Esophagus mucosa (tissue), 1 donor: ENCODE measurements at places on chromosomes 13 and 19. TPM values are rescaled to one million over a fixed set of nuclear protein-coding genes. Genes with fewer than 3 reads are reported as not detected.
A peak's percentile ranks its signal among the peaks of the same experiment; 100 is the strongest.

GRCh38 chr19:15869109-15869555 is 28.7 kb downstream of the CYP4F2 start:
- peak; percentile 95 for ATAC-seq

DNA sequence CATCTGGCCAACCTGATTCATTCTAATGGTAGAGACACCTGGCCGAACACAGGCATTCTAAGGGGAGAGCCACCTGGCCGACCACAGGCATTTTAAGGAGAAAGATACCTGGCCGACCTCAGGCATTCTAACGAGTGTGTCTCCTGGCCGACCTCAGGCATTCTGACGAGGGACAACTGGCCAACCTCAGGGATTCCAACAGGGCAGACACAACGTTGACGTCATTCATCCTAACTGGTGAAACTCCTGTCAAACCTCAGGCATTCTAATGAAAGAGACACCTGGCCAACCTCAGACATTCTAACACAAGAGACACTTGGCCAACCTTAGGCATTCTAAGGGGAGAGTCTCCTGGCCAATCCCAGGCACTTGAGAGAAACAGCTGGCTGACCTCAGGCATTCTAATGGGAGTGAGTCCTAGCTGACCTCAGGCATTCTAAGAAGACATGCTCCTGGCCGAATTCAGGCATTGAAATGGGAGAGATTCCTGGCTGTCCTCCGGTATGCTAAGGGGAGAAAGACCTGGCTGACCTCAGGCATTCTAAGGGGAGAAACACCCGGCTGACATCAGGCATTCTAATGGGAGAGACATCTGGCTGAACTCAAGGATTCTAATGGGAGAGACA is 1352.5 kb downstream of the UQCRFS1 start:
- no peak for ATAC-seq

GRCh38 chr13:26221399-26221720 is 754 bp downstream of the RNF6 start:
- ATAC-seq = peak; percentile 60

DNA sequence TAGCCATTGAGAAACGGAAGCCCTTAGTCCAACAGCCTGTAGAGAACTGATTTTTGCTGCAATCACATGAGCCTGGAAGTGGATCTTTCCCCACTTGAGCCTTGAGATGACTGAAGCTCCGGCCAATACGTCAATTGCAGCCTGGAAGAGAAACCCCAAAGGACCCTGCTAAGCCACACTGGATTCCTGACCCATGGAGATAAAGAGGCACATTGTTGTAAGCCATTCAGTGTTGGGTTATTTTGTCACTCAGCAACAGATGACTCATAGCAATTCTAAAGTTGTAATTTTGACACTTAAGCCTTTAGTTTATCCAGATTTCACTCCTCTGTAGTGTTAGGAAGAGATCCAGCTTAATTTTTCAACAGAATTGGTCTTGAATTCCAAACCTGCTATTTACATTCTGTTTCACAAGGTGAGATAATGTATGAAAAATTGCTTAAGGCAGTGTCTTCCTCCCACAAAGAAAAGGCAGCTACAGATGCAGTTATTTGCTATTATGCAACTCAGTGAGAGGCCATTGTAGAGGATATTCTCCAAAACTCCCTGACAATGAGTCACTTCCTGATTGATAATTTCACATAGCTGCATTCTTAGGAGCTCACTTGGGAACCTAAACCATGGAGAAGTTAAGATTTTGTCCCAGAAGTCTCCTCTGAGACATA is 59.4 kb upstream of the TSHZ3 start:
- ATAC-seq = peak; percentile 46

GRCh38 chr13:26300140-26300539 is 46.2 kb downstream of the CDK8 start:
- ATAC-seq = no peak

DNA sequence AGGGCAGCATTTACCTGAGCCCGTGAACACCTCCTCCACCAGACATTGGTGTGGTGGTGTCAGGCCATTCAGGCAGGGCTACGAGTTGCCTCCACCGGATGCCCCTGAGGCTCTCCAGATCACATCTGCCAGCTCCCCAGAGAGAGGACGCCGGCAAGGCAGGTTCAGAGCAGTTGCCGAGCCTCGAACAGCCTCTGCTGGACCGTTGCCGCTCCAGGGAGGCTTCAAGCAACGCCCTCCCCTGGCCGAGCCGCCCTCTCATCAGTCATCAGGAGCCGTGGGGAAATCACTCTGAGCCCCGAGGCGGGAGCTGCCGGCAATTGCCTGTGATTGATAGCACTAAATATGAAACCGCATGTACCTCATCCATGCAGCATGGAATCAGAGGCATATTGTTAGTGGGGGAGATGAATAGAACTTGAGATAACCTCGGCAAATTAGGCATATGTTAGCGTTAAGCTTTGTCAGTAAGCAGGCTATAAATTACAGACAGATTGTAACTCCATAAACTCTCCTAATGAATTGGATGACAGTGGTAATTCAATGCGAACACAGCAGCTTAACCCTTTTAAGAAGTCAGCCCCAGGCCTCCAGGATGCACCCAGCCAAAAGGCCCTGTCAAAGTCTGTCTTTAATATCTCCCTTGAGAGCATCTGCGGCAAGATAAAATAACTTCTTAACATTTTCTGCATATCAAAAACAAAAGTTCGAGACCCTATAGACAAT is 29.8 kb upstream of the SPACA7 start:
- ATAC-seq = peak; percentile 25

DNA sequence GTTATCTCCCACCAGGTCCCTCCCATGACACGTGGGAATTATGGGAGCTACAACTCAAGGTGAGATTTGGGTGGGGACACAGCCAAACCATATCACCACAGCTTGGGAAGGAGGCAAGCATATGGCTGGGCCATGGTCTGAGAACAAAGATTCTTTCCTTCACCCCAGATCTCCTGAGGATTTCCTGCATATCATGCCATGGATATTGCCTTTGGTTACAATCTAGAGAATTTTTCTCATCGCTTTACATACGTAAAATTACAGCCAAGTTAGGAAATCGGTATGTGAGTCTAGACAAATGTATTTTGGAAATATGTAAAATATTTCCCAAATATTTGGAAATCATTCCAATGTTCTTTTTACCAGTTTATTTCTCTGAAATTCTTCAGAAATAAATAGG is 398.3 kb downstream of the RFC3 start:
- no peak for ATAC-seq

DNA sequence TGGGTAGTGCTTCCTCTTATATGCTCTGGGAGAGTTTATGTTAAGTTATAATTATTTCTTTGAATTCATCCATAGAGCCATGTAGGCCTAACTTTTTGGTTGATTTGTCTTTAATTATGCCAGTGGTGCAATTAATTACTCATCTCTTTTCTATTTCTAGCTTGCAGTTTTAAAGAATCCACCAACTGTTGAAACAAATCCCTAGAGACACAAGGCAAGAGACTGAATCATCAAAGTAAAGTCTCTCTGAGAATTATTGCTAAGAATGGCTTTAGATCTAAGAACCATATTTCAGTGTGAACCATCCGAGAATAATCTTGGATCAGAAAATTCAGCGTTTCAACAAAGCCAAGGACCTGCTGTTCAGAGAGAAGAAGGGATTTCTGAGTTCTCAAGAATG is 5.9 kb upstream of the ZNF551 start:
- ATAC-seq = no peak

DNA sequence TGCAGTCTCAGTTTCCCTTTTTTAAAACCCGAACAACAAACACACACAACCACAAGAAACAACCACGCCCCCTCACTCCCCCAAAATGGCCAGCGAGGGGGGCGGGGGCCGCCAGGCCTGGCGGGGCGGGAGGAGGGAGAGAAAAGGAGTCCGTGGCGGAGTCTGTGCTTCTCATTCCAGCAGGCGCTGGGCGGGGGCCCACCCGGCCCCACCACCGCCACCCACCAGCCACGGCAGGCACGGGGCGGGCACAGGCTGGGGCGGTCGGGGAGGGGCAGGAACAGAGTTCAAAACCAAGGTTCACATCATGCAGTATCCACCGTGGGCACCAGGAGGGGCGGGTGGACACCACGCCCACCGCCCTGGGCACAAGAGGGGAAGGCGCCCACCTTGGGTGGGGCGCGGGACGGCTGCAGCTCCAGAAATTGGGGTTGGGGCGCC is 12.9 kb downstream of the DPF1 start:
- no peak for ATAC-seq

- ATAC-seq = no peak
Measured at GRCh38 chr13:48925001-48925400, 50.7 kb upstream of the FNDC3A start.

GRCh38 chr13:23898101-23898500 is 799 bp upstream of the C1QTNF9B start:
- ATAC-seq = no peak

DNA sequence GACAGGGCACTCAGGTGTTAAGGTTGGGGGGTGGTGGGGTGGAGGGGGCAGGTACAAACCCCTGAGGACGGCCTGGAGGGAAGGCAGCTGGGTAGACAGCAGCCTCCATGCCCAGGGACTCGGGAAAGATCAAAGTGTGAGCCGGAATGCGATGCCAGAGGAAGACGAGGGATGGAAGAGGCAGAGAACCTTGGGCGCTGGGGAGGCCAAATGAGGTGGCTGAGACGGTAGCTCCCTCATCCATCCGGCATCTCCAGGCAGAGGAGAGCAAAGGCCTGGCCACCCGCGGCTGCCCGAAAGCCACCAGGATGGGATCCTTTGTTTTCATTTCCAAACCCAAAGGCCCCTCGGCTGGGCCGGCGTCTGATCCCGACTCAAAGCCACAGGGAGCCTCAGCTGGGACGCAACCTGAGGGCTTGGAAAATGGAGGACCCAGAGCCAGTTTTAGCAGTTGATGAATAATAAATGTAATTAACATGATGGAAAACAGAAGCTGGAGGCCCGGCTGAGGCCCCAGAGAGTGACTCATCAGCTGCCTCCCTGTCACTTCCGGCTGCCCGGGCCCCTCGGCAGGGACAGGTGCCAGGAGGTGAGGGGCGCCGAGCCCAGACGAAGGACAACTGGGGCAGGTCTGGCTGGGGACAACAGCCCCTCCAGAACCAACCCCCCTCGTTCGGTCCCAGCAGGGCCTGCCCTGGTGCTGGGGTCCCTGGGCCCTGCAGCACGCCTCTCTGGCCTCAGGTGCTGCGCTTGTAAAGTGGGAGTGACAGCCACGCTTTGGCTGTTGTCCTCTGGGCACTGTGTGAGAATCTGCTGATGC is 61.6 kb downstream of the CEBPG start:
- ATAC-seq = no peak

DNA sequence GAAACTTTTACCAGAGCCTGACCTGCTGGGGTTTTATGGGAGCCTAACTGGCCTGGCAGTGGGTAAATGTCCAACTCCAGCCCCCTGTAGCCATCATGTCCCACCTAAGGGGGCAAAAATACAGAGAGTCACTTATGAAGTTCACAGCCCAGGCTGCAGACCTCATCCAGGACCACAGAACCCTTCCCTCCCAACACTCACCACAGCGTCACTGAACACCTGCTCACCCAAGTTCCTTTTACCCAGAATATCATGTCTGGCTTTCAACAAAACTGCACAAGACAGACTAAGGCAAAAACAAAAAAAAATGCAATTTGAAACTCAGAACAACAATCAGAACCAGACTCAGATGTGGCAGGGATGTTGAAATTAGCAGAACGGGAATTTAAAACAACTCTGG is 6.4 kb downstream of the CEACAM3 start:
- ATAC-seq = no peak

GRCh38 chr19:37970699-37971098 is 63.7 kb downstream of the SIPA1L3 start:
- no peak for ATAC-seq

- no peak for ATAC-seq
Measured at GRCh38 chr13:39025433-39025839, 12.5 kb downstream of the PROSER1 start.

- no peak for ATAC-seq
Measured at GRCh38 chr13:84025824-84026223, 143.6 kb upstream of the SLITRK1 start.

- ATAC-seq = no peak
Measured at GRCh38 chr13:80361298-80361697, 20.4 kb upstream of the SPRY2 start.

DNA sequence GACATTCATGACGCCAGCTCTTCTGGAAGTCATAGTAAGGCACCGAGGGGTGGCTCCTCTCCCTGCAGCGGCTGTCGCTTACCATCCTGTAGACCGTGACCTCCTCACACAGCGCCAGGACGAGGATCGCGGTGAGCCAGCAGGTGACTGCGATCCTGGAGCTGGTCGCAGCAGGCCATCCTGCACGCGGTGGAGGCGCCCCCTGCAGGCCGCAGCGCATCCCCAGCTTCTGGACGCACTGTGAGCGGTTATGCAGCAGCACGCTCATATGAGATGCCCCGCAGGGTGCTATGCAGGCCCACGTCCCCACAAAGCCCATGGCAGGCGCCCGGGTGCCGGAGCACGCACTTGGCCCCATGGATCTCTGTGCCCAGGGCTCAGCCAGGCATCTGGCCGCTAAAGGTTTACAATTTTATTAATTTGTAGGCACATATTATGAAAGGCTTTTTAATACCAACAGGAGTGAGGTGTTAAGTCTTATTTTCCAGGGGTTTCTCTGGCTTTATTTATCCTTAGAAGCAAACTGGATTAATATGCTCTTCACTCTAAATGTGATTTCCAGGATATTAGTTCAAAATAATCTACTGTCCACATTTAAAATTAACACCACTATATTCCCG is 35.6 kb upstream of the PSPC1 start:
- ATAC-seq = peak; percentile 38

GRCh38 chr13:73981595-73981994 is 152.6 kb downstream of the KLF12 start:
- ATAC-seq = no peak

- peak; percentile 77 for ATAC-seq
Measured at GRCh38 chr19:1455336-1456120, 5.6 kb downstream of the APC2 start.

GRCh38 chr13:81116461-81117282 is 775.7 kb upstream of the SPRY2 start:
- no peak for ATAC-seq

DNA sequence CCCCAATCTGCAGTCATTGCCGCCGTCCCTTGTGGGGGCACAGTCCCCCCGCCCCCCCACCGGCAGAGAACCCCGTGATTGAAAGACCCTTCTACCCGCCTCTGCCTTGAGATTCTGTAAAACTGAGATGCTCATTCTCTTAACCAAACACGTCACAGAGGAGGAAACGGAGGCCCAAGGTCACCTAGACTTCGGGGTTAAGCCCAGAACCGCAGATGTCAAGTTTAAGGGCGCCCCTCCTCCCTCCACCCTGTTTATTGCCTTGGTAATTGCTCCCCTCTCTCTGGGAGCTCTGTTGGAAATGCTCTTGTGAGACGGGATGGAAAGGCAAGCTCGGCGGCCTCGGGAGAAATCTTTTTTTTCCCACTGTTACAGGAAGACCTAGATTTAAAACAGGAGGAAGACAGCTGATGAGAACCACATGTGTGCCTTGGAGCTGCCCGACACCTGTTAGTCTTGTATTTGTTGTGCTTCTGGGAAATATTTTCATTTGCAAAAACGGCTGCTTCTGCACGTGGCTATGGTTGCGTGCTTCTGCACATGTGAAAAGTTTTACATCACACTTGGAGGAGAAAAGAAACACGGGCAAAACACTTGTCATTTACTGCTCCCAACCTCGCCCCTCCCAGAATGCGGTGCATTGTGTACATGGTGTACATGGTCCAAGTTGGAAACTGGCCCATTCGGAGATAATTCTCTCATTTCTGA is 1.1 kb upstream of the MED26 start:
- ATAC-seq = no peak

GRCh38 chr19:15234431-15235130 is 2.3 kb upstream of the EPHX3 start:
- ATAC-seq = no peak

Gene METTL21C
- not detected for total RNA-seq

Gene ATP5F1D
- total RNA-seq = 251 TPM

Gene NDUFS7
- total RNA-seq = 120 TPM

Gene PRR20C
- total RNA-seq = not detected

Gene SBK3
- total RNA-seq = 0.80 TPM

Gene PLK5
- not detected for total RNA-seq

Gene UFM1
- total RNA-seq = 25.7 TPM

Gene COL5A3
- 5.6 TPM for total RNA-seq

Gene SSC5D
- total RNA-seq = 0.24 TPM
